NCI-H2107 (cell line): ENCODE measurements at places on chromosomes 4 and X.
A peak's percentile ranks its signal among the peaks of the same experiment; 100 is the strongest.

DNA sequence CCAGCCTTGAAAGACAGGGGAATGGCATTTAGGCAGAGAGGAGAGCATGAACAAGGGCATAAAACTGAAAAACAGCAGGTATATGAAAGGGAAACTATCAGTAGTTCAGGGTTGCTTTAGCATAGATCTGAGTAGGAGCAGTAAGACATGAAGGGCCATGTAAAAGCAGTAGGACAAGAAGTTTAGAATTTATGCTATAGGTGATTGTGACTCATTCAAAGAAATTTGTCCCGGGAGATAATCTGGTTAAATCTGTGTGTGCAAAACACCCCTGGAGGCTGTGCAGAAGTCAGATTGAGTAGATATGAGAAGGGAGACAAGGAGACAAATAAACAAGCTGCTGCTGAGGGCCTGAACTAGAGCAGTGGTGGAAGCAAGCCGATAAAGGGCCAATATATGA is 109.1 kb upstream of the BMP3 start:
- no peak for DNase-seq

GRCh38 chr4:74540193-74540592 is 95.3 kb downstream of the AREG start:
- DNase-seq, result no peak

- no peak for DNase-seq
These were observed 115.8 kb upstream of the FAT4 start for GRCh38 chr4:125198916-125199315.

DNA sequence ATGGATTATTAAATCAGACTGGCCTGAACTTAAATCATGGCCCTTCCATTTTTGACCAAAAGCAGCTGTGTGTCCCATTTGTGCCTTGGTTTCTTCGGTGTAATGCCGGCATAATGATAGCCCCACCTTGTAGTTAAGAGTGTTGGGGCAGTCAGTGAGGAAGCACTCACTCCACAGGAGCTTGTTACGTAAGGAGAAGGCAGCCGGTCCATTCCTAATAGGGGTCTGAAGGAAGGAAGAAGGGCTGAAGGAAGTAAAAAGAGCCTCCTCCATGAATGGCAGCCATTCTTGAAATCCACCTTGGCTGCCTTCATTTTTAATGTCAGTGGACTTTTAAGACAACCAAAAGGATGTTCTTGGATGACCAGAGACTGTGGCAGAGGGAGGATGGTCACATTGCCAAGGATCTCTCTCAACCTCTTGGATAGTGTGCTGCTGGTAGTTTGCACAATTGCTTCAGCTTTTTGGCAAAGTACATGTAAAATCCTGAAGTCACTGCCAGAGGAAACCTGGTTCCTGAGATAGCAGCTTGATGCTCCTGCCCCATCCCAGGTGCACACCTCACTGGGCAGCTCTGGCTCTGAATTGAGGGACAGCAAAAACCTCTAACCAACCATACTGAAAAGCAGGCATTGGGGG is 113.5 kb downstream of the PTTG2 start:
- DNase-seq, result no peak

- DNase-seq, result no peak
These were observed 68.4 kb downstream of the MID2 start for GRCh38 chrX:107894038-107894437.

DNA sequence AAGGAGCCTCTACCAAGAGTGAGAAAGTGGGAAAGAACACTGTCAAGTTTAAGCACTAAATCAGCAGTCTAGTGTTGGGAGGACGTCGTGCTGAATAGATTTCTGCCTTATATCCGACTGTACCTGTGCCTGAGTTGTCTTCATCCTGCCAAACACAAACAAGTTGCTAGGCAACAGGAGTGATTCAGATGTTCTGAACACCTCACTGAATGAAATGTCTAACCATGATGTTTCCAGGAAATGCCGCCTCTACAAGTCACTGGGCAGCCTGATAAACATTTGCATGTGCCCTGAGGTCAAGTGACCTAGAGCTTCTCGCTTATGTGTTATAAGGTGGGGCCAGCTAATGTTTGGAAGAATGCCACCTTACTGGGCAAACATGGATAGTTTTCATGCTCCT is 37.9 kb downstream of the SGMS2 start:
- no peak for DNase-seq

- no peak for DNase-seq
These were observed 58.4 kb upstream of the STS start for GRCh38 chrX:7088968-7089615.

DNA sequence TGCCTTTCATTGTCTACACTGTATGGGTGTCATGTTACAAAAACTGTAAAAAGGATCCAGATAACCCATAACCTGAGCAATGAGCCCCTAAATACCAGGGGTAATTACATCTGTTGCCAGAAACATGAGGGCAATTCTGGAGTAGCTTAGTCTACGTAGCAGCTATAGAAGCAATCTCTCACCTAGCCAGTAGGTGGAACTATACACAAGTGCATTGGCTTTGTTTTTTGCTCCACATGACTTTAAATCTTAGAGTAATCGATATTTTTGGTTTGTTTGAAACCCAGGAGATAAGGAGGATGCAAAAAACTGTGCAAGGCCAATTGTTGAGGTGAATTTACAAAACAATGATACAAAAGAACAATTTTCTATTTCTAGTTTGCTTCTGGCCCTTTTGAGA is 57.5 kb downstream of the GPR82 start:
- DNase-seq, result peak; percentile 40

DNA sequence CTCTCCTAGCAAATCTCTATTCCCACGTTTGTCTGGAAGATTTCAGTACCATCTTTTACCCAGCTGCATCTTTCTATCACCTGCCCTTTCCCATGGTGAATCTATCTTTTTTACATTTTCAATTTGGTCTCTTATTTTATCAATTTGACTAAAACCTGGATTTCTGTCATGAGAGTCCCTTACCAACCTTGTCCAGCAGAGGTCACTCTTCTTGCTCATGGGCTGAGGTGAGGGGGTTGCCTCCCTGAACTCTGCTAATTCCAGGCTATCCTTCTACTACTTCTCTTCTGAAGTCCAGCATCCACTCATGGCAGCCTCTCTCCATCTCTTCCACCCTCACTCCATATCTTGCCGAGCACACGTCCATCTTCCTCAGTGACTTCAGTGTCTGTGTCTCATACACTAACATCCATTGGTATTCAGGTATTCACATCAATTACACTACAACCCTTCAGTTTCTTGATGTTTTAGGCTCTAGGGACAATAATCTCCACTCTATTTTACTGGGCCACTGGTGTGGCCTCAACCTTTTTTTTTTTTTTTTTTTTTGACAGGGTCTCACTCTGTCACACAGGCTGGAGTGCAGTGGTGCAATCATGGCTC is 17.8 kb upstream of the ZNF827 start:
- DNase-seq, result no peak

DNA sequence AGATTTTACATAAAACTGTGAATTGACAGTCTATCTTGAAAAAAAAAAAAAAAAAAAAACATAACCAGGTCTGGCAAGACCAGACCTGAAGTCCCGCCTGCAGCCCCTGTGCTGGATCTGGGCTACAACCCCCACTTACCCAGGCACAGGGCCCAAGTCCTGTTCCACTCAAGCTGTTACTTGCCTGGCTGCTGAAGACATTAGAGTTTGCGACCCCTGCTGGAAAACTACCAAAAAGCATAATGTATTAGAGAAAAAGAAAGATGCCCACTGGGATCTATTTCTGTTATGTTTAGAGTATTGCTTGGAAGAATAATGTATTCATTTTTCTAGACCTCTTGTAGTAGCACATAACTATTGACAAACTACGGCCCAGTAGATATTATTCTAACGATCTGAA is 4.7 kb downstream of the HS3ST1 start:
- no peak for DNase-seq

DNA sequence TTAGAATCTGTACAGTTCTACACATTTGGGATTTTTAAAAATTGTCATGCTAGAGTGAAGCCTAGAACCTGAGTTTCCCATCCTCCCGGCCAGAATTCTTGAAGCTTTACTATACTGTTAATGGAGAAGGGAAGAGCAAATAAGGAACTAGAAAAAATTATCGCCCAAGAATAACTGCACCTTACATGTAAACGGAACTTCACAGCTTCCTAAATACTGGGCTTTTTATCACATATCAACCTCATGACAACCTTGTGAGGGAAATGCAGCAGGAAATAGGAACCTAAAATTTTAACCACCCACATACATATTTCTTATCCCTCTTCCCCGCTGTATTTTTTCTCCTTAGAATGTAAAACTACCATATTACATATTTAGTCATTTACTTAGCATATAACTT is 19.3 kb downstream of the ARHGEF9 start:
- no peak for DNase-seq

GRCh38 chr4:166279261-166279660 is 406.2 kb downstream of the TLL1 start:
- DNase-seq, result no peak

DNA sequence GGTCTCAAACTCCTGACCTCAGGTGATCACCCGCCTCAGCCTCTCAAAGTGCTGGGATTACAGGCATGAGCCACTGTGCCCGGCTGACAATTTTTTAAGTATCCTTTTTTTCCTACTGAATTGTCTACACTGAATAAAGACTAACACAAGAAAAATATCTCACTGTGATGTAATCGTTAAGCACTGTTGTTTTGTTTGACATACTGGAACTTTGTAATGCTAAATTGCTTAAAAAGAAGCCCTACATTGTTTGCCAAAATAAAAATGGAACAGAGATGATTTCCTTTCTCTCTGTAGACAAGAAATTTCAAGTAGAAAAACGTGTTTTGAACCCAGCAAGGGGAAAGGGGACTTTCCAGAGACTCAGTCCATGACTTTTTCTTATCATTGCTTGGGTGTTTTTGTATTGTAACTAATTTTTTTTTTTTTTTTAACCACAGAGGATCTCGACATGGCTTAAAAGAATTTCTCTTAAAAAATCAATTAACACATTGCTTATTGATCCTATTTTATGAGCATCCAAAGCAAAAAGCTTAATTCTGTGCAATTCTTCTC is 74.9 kb downstream of the TMEM156 start:
- DNase-seq, result no peak

DNA sequence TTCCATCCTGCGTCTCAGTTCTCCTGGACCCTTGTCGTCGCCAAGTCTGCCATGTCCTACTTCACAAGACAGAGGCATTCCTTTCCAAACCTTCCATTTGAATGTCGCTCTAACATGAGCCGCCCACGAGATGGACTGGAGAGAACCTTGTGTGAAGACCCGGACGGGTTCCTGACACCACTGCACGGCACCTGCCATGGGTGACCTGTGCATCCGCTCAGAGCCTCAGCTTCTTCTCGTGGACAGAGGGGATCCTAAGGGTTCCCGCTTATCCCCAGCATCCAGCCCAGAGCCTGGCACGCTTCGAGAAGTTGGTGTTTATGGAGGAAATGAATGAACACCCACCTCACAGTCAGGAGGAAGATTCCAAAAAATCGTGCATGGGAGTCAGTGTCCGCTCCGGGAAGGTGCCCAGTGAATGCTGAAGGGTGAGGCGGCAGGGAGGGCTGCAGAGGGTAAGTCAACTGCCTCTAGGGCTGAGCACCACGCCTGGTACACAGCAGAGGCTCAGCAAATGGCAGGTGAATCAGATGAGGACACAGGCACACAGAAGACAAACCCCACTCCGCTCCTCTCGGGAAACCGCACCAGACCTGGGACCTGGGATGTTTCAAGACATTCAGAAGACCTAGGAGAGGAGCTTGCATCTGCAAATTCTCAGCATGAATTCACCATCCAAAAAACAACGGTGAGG is 52.6 kb downstream of the WFS1 start:
- DNase-seq, result no peak
